ENCODE measurements at places on chromosomes 4 and X.
A peak's percentile ranks its signal among the peaks of the same experiment; 100 is the strongest.

DNA sequence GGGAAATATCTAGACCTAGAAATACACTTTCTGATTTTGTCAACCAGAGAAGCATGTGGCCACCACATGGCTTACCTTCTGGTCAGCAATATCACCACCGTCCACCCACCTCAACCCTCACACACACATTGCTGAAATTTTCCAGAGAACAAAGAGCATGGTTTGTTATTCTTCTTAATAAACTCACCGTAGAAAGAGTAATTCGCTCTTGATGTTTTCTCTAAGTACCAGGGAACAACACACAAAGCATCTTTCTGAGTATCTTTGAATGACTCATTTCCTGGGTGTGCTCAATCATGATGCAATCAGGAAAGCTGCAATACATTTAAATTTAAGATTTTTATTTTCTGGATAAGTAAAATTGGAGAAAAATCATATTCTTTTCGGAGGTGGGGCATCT lies 24.7 kb upstream of the LRAT start:
- no peak for DNase-seq

DNA sequence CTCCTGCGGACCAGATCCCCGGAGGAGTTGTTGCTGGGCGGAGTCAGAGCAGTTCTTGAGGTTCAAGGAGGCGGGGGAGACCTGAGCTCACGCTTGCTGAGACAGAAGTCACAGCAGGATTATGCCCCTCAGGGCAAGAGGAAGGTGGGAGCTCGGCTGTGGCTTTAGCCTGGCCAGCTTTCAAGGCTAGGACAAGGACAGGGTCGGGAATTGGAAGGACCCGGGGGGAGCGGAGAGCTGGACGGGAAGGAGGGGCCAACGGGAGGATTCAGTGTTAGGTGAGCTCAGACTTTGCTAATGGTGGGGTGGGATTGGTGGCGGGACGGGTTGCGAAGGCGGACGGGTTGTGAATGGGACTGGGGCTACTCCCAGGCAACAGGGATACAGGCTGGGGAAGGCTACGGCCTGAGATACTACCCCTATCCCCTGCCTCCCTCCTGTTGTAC lies at the start of gene RIBC1:
TSS of gene RIBC1 (plus strand) at position 13 of the 446 bp plus-strand sequence. CDS start 3,404 bp downstream, outside the sequence.
- no peak for DNase-seq

- no peak for DNase-seq
Observed at GRCh38 chr4:82267506-82267905, 106.3 kb downstream of the HNRNPD start.

DNA sequence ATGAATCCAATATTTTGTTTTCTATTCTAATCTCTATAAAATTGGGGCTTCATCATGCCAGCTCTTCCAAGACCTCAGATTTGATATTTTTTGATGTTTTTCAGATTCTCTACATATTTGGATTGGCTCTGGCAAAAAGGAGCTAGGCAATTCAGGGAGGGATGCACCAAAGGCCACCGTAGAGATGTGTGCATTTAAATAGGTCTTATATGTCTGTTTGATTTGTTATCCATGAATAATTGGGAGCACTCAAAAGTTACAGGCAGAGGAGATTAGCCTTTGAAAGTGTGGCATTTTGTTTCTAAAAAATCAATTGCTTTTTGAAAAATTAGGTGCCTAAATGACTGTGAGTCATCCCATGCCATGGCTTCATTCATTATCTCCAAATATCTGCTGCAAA lies 147.1 kb upstream of the RPS6KA6 start:
- DNase-seq: no peak

GRCh38 chrX:44082829-44083228 lies 109.6 kb upstream of the NDP start:
- DNase-seq: no peak

DNA sequence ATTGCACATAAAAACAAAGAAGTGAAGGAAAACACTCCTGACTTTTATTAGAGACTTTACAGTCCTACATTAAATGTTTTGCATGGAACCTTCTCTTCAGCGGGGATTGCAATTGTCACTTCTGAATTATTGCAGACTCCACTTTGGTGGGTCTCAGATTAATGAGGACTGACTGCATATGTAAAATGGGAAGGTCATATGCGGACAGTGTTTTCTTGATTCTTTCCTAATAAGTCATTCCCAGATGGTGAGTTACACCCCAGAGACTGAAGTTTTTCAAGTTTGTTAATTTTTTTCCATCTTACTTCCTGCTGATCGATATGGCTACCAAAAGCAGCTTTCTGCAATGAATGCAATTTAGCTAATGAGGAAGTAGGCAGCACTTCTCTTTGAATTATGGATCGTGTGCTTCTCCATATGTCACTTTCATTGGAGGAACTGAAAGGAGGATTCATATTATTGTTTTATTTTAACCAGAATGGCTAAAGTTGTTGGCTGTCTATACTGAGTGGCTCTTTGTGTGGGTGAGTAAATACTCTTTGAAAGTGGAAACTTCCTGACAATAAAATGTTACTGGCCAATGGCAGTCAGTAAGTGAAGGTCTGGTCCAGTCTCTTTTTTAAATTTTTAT lies 119.3 kb upstream of the CLNK start:
- DNase-seq: no peak

GRCh38 chr4:68349279-68349648 lies 626 bp downstream of the YTHDC1 start:
- DNase-seq: no peak

- no peak for DNase-seq
Observed at GRCh38 chrX:121000589-121000988, 15.0 kb upstream of the CT47A1 start.

DNA sequence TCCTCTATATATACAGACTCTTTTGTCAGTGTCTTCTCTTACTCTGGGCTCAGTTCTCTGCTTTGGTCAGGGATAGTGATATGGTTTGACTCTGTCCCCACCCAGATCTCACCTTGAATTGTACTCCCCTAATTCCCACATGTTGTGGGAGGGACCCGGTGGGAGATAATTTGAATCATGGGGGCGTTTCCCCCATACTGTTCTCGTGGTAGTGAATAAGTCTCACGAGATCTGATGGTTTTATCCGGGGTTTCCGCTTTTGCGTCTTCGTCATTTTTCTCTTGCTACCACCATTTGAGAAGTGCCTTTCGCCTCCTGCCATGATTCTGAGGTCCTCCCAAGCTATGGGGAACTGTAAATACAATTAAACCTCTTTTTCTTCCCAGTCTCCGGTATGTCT lies 144.4 kb downstream of the GLUD2 start:
- DNase-seq: no peak

GRCh38 chr4:152870606-152871005 lies 65.5 kb upstream of the FHDC1 start:
- no peak for DNase-seq

GRCh38 chrX:11371106-11371505 lies 77.9 kb downstream of the AMELX start:
- no peak for DNase-seq

DNA sequence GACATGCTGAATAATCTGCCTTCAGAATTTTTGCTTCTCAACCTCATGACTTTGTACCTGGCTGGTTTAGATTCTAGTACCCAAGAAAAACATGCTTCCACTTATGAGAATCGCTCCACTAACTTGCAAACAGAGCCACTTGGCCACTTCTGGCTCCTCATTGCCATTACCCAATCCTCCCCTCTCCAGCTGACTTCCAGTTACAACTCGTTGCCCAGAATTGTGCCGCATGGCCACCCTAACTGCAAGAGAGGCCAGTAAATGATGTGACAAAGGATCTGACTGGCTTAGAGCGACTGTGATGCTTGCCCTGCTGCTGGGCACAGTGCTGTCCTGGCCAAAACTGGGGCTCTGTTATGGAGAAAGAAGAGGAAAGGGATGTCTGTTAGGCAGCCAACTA lies 4.0 kb upstream of the DKC1 start:
- no peak for DNase-seq

GRCh38 chr4:185201977-185202962 lies 1.5 kb downstream of the CFAP97 start:
- no peak for DNase-seq

DNA sequence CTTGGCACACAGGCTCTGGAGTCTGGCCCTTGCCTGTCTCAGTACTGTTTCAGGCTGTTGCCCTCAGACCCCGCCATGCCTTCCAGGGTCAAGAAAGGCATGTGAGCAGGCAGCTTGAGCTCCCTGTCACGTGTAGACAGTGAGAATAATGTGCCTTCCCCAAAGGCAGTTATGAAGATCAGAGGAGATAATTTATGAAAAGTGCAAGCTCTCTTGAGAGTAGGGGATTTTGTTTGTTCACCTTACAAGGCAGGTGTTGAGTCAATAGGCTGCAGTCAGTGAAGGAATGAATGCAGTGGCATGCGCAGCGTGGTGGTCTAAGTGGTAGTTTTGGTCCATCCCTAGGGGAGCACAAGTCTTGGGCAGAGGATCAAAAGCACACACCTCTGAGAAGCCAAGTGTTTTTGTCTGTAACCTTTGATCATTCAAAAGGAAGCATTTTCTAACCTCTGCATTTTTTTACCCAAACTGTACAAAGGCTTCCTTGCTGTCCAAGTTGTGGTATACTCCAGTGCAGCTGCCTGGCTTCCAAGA lies 14.4 kb downstream of the HADH start:
- DNase-seq: no peak

GRCh38 chrX:22300130-22300529 lies 27.4 kb downstream of the CBLL2 start:
- no peak for DNase-seq

GRCh38 chrX:555725-556666 lies 74.6 kb upstream of the SHOX start:
- no peak for DNase-seq

DNA sequence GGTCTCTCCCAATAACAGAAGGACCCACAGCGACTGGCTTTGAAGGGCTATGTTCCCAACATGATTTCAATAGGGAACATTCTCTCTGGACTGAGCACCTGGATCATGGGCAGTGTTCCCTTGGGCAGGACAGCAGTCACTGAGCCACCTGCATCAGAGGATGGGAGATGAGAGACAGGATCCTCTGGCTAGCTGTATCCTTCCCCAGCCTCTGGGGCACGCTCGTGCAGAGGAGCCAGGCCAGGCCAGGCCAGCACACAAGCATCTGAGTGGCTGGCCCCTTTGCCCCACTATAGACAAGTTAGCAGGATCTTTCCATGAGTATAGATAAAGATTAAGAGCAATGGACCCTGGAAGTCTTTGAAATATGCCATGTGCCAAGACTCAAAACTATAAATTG lies 66.3 kb downstream of the NEUROG2 start:
- DNase-seq: no peak

GRCh38 chrX:67346667-67347066 lies 197.2 kb upstream of the AR start:
- DNase-seq: no peak

GRCh38 chrX:151359931-151360871 lies 36.8 kb upstream of the VMA21 start:
- peak; percentile 12 for DNase-seq

- DNase-seq: no peak
Observed at GRCh38 chrX:1327651-1328304, 8.8 kb upstream of the IL3RA start.
